ENCODE measurements at places on chromosomes 6 and 20.
A peak's percentile ranks its signal among the peaks of the same experiment; 100 is the strongest.

DNA sequence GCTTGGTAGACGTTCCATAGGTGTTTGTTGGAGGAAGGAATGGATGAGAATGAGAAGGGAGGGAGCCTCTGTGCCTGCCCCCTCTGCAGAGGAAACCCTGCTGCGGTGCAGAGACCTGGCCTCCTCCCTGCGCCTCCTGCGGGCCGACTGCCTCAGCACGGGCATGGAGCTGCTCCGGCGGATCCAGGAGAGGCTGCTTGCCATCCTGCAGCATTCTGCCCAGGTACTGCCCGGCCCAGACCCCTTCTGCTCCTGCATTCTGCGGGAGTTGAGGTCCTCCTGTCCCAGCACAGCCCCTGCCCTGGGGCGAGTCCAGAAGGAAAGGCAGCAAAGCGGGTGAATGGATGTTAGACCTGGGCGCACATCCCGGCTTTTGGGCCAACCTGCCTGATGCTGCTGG lies 6.1 kb downstream of the DNPH1 start:
- DNase-seq: peak; percentile 52

DNA sequence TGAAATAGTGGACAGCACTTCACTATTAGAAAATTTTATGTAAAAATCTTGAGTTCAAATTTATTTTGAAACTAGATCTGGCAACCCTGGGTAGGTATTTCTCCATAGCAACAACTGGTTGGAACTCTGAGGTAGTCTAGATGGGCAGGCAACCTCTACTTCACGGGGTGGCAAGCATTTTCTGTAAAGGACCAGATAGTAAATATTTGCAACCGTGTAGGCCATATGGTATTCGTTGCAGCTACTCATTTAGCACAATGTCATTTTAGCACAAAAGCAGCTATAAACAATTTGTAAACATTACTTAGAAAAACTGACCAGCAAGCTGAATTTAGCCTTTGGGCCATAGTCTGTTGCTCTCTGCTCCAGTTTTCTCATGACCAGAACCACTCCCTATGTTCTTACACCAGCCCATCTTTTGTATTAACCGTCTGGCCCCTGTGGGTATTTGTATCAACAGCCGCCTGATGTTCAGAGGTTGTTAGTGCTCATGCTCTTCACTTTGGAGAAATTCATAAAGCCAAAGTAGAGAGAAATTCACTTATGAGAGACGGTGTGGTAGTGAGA lies 29.2 kb downstream of the LGSN start:
- no peak for DNase-seq

DNA sequence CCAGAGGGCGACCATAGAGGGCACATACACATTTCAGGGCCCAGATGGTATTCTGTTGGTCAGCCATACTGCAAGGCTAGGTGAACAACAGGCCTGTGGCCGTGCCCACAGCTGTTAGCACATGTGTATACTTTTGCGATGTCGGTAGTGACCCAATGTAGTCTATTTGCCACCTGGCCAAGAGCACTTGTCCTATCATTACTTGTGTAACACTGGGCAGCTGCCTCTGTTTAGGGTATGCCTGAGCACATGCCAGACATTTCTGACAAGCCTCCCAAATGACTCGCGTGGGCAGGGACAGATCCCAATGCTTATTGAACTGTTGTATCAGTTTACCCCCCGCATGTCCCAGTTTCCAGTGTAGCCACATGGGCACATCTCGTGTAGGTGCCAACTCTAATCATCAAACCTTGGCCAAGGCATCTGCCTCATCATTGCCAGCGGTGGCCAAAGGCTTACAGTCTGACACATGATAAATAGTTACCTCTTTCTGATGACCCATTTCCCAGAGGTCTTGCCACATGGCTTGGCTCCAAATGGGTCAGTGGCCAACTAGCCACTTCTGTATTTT lies 74.4 kb upstream of the FBXL4 start:
- no peak for DNase-seq

GRCh38 chr6:5469101-5469846 lies 208.0 kb downstream of the FARS2 start:
- no peak for DNase-seq

GRCh38 chr6:21970569-21971300 lies 326.1 kb downstream of the PRL start:
- no peak for DNase-seq

DNA sequence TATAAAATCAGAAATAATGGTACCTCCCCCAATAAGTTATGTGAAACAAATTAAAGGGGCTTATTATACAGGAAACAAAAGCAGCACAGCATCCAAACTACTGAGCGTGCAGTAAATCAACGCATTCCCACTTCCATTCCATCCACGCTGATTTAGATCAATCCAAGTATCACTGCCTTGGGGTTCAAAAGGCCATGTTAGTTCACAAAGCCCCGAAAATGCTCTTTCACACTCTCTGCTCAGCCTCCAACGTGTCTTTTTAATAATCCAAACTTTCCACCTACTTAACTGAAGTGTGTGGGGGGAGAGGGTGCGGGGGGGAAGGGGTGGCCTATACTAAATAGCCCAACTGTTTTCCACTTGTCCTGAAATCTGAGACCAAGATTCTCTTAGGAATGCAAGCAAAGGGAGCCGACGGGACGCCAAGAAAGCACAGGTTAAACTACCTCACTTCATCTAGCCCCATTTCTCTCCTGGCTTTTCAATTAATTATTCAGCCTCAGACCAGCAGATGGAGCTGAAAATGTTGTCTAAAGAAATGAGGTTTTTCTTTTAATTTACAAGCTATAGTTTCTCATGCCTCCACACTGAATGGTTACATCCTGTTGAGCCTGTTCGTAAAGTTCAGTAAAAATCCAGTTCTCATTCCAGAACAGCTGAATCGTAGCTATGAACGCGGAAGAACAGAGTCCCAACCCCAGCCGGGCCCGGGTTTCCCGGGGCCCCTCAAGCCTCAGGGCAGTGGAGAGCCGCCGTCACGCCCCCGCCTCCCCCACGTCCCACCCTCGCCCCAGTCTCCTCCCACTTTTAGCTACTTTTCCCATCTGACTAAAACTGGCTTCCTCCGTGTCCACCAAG lies 1.0 kb upstream of the NXT1 start:
- DNase-seq: no peak

- DNase-seq: no peak
Observed at GRCh38 chr20:15918631-15919030, 654.6 kb downstream of the KIF16B start.

DNA sequence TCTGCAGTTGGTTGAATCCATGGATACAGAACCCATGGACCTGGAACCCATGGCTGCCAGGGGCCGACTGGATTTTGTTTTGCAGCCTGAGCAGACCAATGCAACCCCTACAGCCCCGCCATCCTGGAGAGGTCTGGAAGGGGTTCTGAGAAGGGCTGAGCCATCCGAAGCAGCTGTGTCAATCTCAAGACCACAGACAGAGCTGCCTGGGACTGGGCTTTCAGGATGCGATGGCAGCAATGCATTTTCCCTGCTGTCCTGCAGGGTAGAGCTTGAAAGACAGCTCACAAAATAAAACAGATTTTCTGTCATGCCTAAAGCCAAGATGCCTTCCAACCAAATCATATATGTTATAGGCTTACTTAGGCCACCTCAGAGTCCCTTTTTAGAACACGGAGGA lies 125.8 kb upstream of the NXT1 start:
- no peak for DNase-seq

GRCh38 chr20:31496761-31497295 lies 17.4 kb upstream of the HM13 start:
- DNase-seq: no peak

DNA sequence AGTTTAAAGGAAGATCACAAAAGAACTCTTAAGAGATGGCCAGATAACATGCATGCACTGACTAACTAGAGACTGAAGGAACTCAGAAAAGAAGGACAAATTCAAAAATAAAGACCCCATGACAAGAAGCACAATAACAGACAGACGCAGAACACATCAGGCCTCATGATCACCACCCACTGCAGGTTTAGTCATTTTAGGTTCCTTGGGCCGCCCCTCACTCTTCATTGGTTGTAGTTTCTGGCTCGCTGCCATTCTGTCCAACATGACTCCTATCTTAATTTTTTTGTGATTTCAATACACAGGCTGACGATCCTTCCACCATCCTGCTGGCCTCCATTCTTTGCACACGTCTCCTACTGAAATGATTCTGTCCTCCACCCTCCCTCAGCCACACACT lies 21.6 kb downstream of the STX7 start:
- DNase-seq: no peak

- DNase-seq: peak; percentile 97
Observed at GRCh38 chr6:7542874-7543624, 1.6 kb downstream of the DSP start.

DNA sequence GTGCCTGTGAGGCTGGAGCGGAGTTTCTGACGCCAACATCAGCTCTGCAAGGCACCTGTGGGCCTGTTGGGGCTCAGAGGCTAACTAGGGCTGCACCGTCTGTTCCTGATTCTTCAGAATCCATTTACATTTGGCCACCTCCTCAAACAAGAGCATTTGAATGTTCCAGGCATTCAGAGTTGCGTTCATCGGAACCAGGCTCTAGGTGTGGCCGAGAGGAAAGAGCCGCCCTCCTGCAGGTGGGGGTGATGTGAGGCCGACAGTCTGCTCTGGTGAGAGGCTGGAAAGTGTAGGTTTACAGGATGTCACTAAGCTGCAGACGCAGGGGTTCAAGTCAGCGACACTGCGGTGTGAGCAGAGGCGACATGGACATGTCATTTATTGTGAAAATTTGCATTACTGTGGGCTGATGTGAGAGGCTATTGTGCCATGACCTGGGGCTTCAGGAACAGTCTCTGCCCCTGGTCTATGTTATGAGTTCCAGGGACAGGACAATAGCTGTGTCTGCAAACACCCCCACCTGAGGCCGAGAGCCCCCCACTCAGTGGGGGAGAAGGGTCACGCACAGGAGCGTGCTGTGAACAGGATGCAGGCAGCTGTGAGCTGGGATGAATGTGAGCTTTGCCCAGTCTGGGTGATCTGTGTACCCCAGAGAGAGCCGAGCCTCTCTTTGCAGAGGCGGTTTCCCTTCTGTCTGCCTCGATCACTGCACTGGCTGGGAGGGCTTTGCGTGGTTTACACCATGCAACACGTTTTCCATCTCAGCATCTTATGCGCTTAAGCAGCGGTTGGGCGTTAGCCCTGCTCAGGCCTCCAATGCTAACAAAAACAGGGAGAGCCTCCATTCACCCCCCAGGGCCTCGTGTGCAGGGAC lies 21.1 kb downstream of the SLCO4A1 start:
- DNase-seq: no peak

- DNase-seq: no peak
Observed at GRCh38 chr20:24492031-24492607, 22.7 kb downstream of the SYNDIG1 start.

DNA sequence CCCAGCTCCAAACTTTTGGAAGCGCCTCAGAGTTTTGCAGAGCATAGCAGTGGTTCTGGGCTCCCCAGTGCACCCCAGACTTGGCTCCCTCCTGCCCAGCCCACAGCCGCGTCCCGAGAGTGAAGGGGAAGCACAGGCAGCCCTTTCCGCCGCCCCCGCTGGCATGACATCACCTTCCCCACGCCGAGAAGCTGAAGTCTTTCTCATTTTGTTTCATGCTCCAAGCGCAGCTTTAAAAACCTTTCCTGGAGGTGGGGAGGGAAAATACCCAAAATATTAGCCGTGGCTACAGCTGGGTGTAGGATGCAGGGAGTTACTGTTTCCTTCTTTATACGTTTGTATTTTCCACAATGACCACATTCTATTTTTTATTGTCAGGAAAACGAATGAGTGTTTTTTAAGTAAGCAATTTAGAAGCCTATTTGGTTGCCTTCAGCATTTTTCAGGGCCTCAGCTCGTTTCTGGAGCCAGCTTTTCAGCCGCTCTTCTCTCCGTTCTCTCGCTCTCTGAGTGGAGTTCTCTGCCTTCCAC lies 72.9 kb downstream of the SNX5 start:
- no peak for DNase-seq

DNA sequence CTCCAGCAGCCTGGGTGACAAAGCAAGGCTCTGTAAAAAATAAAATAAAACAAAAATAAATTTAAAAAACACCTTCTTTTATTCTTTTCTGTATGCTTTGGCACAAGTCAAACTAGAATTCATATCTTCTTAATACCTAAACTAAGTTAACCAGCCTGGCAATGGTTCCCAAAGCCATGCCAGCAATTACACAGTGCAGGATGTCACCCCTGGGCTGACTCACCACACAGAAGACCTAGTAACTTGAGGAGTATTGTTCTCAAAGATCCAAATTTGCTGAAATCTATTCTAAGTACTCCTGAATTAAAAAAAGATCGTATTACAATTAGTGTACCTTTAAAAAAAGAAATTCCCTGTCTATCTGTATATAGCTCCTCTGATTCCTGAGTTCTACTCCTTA lies 162.7 kb upstream of the SGK1 start:
- DNase-seq: no peak

DNA sequence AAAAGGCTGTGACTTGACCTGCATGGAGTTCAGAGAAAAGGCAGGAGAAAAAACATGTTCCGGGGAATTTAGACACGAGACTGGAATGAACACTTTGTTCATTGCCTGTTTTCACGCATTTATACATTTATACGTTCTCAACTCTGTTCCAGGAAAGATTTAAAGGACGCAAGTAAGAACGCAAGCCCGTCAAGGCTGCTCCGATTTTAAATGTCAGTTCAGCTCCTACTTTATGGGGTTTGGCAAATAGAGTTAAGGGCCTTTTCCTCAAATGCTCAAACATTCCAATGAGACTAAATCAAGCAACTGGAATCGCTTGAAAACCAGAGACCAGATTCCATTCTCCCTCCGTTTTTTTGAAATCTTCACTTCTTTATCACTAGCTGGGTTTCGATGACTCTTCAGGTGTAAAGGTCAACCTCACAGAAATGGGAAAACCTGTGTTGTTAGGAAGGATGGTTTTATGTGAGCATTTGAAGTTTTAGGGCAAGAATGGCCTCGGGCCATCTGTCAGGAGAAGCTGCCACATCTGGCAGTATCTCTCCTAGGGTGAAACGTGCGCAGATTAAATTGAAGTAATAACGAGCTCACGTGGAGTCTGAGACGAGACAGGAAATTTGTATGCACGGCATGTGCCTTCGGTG lies 24.9 kb downstream of the TTLL2 start:
- DNase-seq: no peak

DNA sequence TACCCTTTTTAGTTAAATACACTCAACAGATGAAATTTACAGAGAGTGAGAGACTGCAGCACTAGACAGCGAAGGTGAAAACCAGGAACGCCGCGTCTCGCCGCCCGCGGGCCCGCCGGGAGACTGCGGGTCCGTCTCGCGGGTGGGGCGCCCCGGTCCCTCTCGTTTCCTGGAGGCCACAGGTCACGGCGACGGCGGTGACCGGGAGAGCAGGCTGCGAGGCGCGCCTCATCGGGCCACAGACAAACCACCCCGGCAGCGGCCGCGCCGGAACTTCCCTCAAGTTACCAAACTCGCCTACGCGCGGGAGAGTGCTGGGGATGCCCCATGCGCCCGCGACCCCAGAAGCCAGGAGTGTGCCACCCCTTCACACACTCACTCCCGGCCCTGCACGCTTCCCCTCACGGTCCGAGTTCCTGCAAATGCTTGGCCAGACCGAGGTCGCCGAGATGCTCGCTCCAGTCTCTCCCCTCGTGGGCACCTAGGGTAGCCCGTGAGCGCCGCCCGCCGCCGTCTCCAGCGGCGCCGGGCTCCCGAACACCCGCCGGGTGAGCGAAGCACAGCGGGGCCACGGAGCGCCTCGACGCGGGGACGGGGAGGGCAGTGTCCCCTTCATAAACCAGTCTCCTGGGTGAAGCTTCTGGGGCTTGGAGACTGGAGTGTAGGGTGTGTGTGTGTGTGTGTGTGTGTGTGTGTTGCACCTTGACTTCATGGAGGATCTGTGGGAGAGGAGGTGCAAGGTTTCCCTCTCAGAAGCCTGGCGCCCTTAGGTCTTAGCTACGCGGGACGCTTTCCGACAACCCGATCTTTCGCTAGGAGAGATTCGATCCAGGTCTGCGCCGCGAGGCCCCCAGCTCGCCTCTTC lies 1.4 kb downstream of the BACH2 start:
- DNase-seq: peak; percentile 70

GRCh38 chr6:89895276-89895874 lies 1.1 kb downstream of the GJA10 start:
- peak; percentile 89 for DNase-seq

All from islet precursor cell (in vitro differentiated cells).